ENCODE measurements at places on chromosomes 11 and 22.

GRCh38 chr11:2968341-2968900, 23.7 kb downstream of the NAP1L4 start:
- DNase-seq = no peak

DNA sequence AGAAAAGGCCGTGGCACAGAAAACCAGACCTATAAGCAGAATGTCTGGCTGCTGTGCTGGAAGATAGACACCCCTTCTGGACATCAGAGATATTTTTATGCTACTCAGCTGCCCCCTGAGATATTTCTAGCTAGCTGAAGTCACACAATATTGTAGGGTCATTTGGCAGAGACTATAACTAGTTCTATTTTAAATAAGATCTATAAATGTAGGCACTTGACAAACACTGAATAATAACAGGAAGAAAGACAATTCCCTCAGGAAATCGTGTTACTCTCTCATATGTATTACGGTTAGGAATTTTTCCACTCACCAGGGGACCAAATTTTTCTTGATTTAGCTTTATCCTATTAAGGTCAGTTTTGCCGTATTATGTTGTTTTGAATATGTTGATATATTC, 845.4 kb downstream of the OPCML start:
- DNase-seq = no peak

DNA sequence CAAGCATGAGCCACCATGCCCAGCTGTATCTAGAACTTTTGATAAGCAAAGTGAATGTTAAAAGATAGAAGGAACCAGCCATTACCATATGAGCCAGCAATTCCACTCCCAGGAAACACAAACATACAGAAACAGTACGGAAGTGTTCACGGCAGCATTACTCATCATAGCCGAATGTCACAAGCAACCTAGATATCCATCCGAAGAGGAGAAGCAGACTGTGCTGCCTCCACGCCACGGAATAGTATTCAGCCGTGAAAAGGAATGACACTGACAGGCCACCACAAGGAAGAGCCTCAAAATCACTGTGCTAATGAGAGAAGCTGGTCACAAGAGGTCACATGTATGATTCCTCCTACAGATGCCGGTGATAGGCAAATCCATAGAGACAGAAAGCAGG, 17.6 kb upstream of the MGAT3 start:
- no peak for DNase-seq

DNA sequence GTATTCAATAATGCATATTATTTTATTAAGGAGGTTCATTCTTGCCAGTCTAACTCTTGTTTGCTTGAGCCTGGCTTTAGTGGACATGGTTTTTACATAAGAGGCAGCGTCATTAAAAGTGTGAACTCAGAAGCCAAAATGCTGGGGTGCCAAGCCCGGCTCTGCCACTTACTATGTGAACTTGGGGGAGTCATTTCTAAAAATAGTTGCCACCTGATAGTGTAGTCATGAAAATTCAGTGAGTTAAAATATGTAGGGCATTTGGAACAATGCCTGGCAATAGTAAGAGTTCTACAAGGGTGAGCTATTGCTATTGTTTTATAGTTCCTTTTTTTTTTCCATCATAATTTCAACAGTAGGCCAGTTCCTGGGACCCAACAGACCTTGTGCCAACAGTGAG, 49.9 kb downstream of the TENM4 start:
- no peak for DNase-seq

GRCh38 chr11:13261591-13262061, 16.0 kb upstream of the BMAL1 start:
- no peak for DNase-seq

GRCh38 chr11:27046956-27047355, 6.3 kb downstream of the BBOX1 start:
- no peak for DNase-seq

DNA sequence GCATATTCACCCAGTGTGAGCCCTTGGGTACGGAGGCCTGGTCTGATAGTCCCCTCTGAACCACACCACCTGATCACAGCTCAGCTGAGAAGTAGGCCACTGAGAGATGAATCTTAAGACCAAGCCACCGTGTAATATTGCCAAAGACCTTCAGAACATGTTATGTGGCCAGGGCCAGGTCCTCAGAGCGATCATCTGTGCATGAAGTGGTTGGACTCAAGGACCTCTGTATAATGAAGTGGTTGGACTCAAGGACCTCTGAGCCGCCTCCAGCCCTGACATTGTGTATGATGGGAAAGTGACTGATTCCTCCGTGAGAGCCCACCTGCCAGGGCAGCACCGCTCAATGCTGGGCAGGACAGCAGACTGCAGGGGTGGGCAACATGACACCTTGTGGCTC, 70.2 kb downstream of the TP53I11 start:
- no peak for DNase-seq

GRCh38 chr11:65211293-65212105, 29.8 kb downstream of the CAPN1 start:
- no peak for DNase-seq

DNA sequence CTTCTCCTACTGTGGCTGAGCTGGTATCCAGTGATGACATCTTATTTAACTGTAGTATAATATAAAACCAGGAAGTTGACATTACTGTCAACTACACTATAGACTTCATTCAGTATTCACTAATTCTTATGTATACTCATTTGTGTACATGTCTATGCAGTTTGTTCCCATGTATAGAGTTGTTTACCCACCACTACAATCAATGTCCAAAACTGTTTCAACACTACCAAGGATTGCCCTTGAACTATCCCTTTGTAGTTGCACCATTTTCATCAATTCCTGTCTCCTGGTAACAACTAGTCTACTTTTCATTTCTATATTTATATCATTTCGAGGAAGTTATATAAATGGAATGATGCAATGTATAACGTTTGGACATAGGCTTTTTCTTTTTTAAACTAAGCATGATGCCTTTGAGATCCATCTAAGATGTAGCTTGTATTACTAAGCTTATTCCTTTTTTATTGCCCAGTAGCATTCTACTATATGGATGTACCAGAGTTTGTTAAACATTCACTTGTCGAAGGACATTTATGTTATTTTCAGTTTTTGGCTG, 39.2 kb downstream of the TMEM135 start:
- DNase-seq = no peak

DNA sequence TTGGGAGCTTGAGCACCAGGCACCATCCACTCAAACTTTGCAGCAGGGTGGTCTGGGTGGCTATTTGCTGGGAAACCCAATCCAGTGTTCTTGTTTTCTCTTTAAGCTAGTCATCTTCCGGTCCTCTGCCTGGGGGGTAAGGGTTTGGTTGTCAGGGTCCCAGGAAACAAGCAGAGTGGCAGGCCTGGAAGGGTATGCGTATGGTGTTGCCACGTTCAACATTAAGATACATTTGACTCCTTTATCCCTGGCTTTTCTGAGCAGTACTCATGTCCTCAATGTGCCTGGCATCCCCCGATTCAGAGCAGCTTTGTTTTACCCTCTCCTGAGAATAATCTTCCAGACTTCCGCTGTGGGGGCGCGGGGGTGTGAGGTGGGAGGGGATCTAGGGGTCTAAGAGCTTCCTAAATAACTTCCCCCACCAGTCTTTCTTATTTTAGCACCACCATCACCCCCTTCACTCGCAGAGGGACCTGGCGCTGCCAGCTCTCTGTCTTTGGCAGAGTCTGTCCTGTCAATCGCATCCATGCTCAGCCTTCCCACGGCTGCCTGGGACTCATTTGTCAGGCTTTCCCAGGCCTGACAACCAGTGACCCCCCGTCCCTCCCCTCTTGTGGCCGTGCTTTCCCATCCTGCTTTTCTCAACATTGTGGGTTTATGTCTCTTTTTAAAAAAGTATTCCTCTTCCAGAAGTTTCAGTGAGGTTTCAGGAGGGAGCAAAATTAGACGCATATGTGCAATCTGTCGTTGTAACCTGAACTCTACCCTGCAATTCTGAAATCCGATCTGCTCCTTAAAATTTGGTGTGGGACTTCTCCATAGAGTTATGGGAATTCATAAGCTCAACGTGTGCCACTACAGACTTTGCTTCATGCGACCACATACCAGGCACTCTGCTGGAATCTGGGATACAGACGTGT, 27.0 kb upstream of the RBFOX2 start:
- DNase-seq = no peak

- DNase-seq = no peak
Observed at GRCh38 chr22:48370508-48371325, 1457.0 kb downstream of the BRD1 start.

DNA sequence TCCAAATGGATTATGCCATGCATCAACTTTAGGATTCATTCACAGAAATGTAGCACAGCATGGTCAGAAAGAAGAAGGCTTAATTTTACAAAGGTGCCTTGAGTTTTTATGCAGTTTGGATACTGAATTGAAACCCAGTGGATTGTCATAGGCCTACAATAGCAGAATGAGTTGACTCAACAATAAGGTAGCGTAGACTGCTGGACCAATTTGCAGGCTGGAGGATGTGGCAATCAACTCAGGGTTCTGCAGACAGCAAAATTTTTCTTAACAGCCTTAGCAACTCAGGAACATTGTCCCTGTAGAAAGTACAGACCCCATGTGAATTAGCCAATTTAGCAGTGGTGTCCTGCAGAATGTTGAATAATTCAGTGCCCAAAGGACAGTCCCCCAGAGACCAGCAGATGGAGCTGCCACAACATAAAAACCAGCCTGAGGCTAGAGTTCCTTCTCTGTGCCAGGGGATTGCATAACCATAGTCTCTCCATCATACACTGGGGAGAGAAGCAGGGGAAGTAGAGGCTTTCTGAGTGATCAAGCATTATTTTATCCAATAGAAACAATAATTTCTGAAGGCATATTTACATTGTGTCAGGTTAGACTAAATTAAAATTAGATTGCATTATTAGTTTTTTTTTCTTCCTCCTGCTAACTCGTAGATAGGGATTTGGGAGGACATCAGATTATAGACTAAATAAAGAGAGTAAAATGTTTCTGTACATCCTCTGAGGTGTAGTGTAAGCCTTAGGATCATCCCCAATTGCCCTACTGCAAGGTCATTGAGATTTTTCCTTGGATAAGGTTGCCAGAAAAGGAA, 20.3 kb upstream of the MRPL17 start:
- DNase-seq = no peak

GRCh38 chr11:2418693-2419360, 18.3 kb downstream of the TSSC4 start:
- no peak for DNase-seq

GRCh38 chr11:120420572-120420971, 84.4 kb downstream of the ARHGEF12 start:
- DNase-seq = no peak

GRCh38 chr11:79522626-79523025, 81.8 kb upstream of the TENM4 start:
- DNase-seq = no peak

DNA sequence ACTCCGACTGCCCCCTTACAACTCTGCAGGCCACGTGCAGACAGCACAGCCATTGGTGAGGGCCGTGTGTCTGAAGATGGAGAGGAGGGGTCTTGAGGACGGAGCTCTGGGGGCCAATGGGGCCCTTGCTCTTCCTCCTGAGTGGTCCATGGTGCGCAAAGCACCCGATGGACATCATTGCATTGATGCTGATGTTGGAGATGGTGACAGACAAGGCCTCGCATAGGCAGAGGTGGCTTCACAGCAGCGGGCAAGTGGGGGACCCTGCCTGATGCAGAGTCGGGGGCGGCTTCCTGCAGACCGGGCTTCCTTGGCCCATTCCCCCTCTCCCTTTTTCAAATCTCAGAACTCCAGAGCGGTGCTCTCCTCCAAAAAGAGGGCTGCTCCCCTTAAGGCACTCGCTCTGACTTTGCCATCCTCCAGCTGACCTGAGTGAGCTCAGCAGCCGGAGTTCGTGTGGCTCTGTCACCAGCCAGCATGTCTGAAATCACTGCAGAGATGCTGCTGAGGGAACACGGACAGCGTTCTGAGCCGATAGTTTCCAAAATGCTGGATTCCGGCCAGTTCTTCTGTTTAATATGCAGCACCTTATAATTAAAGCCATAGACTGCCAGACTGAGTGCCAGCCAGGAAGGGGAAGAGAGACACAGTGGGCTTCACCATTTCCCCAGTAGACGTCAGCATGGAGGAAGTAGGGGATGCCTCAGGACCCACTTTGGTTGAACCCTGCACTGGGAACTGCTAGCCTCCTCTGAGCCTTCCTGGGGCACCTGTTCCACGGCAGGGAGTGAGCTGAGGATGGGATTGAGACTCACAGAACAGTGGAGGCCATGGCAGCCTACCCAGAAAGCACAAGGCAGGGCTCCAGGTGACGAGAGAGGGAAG, 278.2 kb downstream of the BRD1 start:
- DNase-seq = no peak

DNA sequence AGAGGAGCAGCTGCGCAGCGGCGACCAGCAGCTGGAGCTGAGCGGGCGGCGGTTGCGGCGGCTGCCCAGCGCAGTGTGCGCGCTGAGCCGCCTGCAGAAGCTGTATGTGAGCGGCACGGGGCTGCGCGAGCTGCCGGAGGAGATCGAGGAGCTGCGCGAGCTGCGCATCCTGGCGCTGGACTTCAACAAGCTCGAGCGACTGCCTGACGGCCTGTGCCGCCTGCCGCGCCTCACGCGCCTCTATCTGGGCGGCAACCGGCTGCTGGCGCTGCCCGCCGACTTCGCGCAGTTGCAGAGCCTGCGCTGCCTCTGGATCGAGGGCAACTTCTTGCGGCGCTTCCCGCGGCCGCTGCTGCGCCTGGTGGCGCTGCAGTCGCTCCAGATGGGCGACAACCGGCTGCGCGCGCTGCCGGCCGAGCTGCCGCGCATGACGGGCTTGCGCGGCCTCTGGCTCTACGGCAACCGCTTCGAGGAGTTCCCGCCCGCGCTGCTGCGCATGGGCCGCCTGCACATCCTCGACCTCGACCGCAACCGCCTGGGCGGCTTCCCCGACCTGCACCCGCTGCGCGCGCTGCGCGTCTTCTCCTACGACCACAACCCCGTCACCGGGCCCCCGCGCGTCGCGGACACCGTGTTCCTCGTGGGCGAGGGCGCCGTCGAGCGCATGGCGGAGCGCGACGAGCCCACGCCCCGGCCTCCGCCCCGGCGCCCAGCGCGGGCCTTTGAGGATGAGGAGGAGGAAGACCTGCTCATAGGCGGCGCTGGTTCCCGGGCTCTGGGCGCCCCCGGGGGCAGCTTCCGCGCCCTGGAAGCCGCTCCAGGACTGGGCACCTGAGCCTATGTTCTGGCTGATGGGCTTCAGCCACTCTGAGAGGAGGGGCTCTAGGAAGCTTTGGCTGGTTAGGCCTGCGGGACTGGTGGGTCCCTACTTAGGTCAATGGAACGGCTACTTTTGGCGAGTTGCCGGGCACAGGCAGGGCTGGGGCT, 787 bp downstream of the LRRC10B start:
- DNase-seq = no peak

DNA sequence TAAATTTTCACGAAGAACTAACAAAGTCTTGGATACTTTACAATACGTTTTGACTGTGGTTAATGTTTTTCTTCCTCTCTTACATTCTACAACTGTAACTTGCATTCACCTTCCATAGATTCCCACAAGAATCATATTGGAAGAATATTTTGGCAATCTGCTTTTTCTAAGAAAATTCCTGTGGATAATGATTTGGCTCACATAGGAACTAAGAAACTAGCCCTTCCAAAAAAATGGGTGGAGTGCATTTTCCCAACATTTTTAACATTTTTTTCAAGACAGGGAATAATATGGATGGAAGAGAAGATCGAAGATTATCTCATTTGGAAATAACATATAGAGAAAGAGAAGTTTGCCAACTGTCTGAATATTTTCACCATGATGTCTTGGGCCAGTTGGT, 256.9 kb upstream of the POU2AF2 start:
- DNase-seq = no peak

GRCh38 chr22:23497016-23497885, 82.8 kb downstream of the IGLL1 start:
- DNase-seq = no peak

All from esophagus squamous epithelium (tissue), 5 donors.